ENCODE measurements at places on chromosomes 16 and 17.

GRCh38 chr17:18224387-18225120 lies 881 bp upstream of the LLGL1 start:
- no peak for DNase-seq

- no peak for DNase-seq
Measured at GRCh38 chr17:82416264-82416663, 1.9 kb upstream of the HEXD start.

DNA sequence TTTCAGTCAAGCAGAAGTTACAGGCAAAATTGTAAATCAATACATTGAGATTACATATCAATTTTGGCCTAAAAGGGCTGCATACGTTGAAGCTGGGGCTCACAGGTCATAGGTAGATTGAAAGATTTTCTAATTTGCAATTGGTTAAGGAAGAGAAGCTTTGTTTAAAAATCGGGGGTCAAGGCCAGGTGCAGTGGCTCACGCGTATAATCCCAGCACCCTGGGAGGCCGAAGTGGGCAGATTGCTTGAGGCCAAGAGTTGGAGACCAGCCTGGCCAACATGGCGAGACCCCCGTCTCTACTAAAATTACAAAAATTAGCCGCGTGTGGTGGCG lies 68.4 kb downstream of the MARF1 start:
- no peak for DNase-seq

GRCh38 chr17:39761861-39762496 lies 24.2 kb downstream of the GRB7 start:
- DNase-seq, result no peak
